ENCODE measurements at places on chromosomes 5 and 9.

- no peak for DNase-seq
These were observed 359.9 kb downstream of the IRX2 start for GRCh38 chr5:2391566-2391965.

- no peak for DNase-seq
These were observed 173.2 kb downstream of the RGS3 start for GRCh38 chr9:113636693-113637092.

- DNase-seq, result peak; percentile 82
These were observed 55.0 kb downstream of the WWC1 start for GRCh38 chr5:168346417-168346816.

DNA sequence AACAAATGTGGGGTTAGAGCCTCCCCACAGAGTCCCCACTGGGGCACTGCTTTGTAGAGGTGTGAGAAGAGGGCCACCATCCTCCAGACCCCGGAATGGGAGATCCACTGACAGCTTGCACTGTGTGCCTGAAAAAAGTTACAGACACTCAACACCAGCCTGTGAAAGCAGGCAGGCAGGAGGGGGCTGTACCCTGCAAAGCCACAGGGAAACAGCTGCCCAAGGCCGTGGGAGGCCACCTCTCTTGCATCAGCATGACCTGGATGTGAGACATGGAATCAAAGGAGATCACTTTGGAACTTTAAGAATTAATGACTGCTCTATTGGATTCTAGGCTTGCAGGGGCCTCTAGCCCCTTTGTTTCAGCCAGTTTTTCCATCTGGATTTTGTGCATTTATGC is 782.3 kb downstream of the BRINP1 start:
- DNase-seq, result no peak

- DNase-seq, result no peak
These were observed 9.9 kb upstream of the PTGS1 start for GRCh38 chr9:122360891-122361290.

GRCh38 chr5:134638760-134639201 is 6.2 kb upstream of the SAR1B start:
- no peak for DNase-seq

GRCh38 chr5:125652761-125653160 is 770.4 kb upstream of the GRAMD2B start:
- DNase-seq, result no peak

GRCh38 chr9:113540466-113540865 is 76.9 kb downstream of the RGS3 start:
- DNase-seq, result no peak

- DNase-seq, result no peak
These were observed 289.6 kb upstream of the SGCD start for GRCh38 chr5:156037151-156037909.

GRCh38 chr5:143126174-143127019 is 277.1 kb downstream of the NR3C1 start:
- no peak for DNase-seq

DNA sequence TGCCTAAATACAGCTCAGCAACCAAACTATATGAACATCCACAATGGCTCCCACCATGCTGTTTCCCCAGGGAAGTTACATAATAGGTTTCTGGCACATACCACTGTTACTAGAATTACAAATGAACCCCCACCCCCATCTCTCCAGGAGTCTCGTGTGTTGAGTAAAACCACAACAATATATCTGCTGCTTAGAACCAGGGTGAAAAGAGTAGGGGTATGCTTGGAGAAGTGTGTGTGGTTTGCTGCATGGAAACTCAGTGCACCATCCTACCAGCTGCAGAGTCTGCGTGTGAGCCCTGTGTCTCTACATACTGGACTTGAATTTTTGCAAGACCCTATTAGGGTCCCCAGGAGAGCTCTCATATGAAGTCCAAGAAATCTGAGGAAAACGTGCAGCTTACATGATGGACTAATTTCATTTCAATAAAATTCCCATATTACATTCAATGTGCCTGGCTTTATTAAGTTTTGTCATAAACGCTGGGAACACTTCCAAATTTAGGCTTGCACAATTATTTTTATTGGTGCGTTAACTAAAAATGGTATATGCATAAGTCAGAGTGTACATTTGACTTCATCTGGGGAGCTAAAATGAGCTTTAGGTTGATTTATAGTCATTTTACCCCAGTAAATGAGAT is 104.5 kb upstream of the NFIB start:
- DNase-seq, result no peak

- no peak for DNase-seq
These were observed 38.2 kb upstream of the ZNF354A start for GRCh38 chr5:178768371-178769260.

- no peak for DNase-seq
These were observed 91.9 kb downstream of the CAMSAP1 start for GRCh38 chr9:135815413-135815812.

DNA sequence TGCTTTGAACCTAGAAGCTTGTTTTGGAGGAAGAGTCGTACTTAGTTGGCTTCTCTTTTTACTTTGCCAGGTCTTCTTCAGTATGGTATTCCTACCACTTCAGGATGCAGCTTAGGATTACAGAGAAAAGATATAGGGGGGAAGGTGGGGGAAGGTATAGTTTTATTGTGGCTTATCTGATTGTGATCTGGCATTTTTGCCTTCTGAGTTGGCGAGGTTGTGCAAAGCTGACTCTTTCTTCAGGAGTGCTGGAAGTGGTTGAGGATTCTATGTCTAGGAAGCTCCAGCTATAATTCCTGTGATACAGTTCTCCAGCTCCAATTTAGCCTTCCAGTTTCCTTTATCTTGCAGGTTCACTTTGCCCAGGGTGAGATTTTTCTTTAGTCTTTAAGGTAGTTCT is 7.0 kb downstream of the CDC42SE2 start:
- no peak for DNase-seq

GRCh38 chr5:131513780-131514179 is 121.2 kb downstream of the RAPGEF6 start:
- DNase-seq, result no peak

DNA sequence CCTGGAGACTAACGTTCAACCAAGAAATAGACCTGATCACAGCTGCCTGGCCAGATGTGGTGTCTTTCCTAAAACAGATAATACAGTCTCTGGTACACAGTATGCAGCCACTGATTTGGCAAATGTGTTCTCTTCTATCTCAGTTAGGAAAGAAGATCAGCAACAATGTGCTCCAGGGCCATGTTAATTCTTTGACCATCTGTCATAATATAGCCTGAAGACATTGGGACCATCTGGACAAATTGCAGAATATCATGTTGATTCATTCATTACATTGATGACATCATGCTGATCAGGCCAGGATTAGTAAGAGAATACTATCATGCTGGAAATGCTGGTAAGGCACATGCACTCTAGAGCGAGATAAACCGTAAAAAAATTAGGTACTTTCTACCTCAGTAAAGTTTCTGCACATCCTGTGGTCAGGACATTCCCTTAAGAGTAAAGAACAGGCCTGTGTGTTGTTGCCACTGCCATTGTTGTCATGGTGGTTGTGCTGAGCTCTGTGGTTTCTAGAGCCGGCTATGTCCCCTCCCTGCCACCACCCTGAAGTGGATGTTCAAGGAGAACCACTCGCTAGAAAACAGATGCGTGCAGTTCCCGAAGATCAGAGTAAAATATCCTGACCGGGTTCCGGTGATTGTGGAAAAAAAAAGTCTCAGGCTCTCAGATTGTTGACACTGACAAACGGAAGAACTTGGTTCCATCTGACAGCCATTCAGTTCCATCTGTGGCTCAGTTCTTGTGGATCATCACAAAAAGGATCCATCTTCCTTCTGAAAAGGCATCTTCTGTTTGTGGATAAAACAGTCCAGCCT is 6.4 kb upstream of the JMY start:
- DNase-seq, result no peak
